ENCODE measurements at places on chromosomes 3 and 15. TPM values are rescaled to one million over a fixed set of nuclear protein-coding genes. Genes with fewer than 3 reads are reported as not detected.

The C3orf85 gene
- polyA plus RNA-seq = not detected

The GRM7 gene
- 0.01 TPM for polyA plus RNA-seq

The POPDC2 gene
- polyA plus RNA-seq = 1.8 TPM

The EPHA3 gene
- polyA plus RNA-seq = 0.18 TPM

The FBXL22 gene
- 2.8 TPM for polyA plus RNA-seq

The SERINC4 gene
- 0.24 TPM for polyA plus RNA-seq

The TMED3 gene
- polyA plus RNA-seq = 157 TPM

The NR2E3 gene
- 1.7 TPM for polyA plus RNA-seq

The DNAJA4 gene
- 11.8 TPM for polyA plus RNA-seq

The ABTB1 gene
- 19.0 TPM for polyA plus RNA-seq

The PARP15 gene
- 0.94 TPM for polyA plus RNA-seq

The CCDC71 gene
- 19.1 TPM for polyA plus RNA-seq

The SCN11A gene
- polyA plus RNA-seq = not detected

The EXOG gene
- polyA plus RNA-seq = 4.1 TPM

The HHATL gene
- polyA plus RNA-seq = 0.41 TPM

The HMG20A gene
- polyA plus RNA-seq = 7.0 TPM

The CCDC80 gene
- 6.2 TPM for polyA plus RNA-seq

The MYO5C gene
- 5.4 TPM for polyA plus RNA-seq

The PTH1R gene
- polyA plus RNA-seq = 2.0 TPM

The SAMD7 gene
- not detected for polyA plus RNA-seq

The SYNM gene
- 40.8 TPM for polyA plus RNA-seq

The NR1I2 gene
- polyA plus RNA-seq = 0.08 TPM

The SNX4 gene
- polyA plus RNA-seq = 12.5 TPM

The CAMP gene
- polyA plus RNA-seq = 0.43 TPM

The OSTN gene
- not detected for polyA plus RNA-seq

The CAMK2N2 gene
- 0.06 TPM for polyA plus RNA-seq

The KBTBD8 gene
- 0.47 TPM for polyA plus RNA-seq

The SKOR1 gene
- polyA plus RNA-seq = 0.12 TPM

The CHST13 gene
- not detected for polyA plus RNA-seq

The LRRFIP2 gene
- polyA plus RNA-seq = 59.3 TPM

The STRIT1 gene
- polyA plus RNA-seq = not detected

The FBXL2 gene
- 1.5 TPM for polyA plus RNA-seq

The ACOX2 gene
- 13.9 TPM for polyA plus RNA-seq

The LDHAL6B gene
- polyA plus RNA-seq = not detected

Measured in esophagus (tissue), 2 donors.